ENCODE measurements at places on chromosomes 5 and 9.

DNA sequence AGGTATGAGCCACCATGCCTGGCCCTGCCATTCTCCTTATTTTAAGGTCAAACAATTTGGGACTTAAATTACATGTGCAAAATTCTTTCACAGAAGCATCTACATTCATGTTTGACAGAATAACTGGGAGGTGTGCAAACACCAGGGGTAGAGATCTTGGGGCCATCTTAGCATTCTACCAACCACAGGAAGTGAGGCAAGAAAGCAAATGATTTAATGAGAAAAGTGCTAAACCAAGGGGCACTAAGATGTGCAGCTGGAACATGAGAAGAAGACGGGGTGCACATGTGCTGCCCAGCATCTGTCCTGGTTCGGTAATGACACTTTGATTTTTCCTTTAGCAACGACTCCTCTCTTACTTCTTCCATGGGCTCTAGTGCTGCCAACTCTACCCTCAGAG is 1.2 kb upstream of the F12 start:
- no peak for DNase-seq

DNA sequence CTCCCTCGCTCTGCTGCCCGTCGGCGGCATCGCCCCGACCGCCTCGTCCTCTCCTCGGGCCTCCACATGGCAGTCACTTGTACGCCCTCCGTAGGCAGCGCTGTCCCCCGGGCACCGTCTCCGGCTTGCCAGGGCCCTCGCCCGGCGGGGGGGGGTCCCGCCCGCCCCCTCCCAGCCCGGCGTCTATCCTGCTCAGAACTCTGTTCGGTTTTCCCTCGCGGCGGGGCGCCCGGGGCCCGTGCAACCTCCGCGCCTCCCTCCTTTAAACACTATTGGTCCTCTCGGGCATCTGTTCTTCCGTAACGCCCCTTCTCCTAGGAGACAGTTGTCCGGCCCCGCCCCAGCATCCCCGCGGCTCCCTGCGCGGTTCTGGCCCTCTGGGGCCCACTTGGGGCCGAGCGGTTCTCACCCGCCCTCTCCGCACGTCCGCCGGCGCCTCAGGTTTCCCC is 831 bp downstream of the ODF2 start:
- DNase-seq, result peak; percentile 84

GRCh38 chr9:99095565-99095964 is 9.3 kb upstream of the TGFBR1 start:
- no peak for DNase-seq

DNA sequence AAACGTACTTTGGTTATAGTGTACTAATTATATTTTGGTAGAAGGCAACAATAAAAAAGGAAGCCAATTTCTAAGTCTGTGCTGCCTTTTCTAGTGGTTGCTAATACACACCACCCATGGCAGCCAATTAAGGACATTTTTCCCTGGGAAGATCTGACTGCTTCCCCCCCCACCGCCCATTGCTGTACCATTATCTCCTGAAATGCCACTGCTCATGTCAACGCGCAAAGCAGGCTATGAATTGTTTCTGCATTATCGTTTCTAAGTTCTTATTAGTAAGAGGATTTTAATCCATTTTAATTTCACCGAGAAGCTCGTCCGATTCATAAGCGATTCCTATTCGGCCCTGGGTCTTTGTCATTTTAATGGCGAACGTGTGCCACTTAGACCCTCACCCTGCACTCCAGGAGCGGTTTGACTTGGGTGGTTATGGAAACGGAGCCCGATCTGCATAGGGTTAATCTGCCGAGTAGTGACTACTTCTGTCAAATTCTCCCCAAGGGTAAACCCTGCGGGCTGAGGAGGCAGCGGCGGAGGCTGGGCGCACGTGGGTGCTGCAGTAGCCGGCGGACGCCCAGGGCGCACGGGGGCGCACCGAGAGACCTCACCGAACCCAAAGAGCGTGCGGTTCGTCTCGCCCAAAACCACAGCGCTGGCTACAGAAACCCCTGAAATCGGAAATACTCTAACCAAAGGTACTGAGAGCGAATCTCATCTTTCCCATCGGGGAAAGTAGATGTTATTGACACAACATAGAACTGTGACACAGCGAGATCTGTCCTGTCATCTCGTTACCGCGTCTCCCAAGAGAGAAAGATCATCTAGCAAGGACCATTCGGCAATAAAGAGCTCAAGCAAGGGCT is 55.8 kb upstream of the SHC3 start:
- peak; percentile 39 for DNase-seq

- DNase-seq, result no peak
Observed at GRCh38 chr5:126869005-126869451, 92.1 kb downstream of the LMNB1 start.

DNA sequence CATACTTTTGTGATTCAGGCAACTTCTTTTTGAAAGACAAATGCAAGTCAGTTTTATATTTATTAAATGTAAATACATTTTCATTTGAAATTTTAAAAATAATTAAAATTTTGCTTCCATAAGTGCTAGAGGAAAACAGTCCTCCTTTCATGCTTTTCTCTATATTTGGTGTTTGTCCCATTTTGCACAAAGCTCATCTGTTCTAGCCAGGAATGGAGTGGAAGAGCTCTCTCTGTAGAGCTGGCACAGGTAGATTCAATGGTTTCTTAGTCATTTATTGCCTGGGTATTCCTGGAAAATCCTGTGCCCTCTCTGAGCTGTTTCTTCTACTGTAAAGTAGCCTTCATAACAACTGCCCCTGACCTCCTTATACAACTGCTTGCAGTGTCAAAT is 267.6 kb upstream of the HAPLN1 start:
- DNase-seq, result no peak

DNA sequence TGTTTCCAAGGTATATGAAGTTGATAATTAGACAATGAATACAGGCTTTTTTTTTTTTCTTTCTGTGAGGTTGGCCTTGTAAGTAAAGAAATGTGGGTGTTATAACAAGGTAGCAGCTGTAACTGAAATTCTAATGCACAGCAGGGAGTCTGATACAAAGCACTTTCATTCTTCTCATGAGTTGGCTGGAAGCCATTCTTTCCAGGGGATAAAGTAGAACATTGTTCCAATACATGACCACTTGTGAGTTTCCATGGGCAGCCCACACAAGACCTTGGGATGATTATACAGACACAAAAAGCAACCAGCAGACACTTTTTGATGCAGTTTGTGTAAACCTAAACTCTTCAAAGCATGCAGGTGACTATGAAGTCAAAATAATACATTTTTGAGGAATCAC is 1785.9 kb upstream of the WWC1 start:
- no peak for DNase-seq

GRCh38 chr5:170221327-170221741 is 11.5 kb upstream of the C5orf58 start:
- DNase-seq, result no peak

DNA sequence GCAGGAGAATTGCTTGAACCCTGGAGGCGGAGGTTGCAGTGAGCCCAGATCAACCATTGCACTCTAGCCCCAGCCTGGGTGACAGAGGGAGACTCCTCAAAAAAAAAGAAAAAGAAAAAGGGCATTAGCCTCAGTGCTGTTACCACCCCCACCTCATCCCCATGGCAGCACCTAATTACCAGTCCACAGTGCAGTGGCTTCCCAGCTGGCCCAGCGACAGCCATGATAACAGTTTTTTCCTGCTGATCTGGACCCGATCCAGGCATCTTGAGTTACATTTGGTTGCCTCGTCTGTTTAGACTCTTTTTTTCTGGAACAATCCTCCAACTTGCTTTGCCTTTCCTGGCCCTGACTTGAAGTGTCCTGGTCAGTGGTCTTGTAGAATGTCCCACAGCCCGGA is 24.4 kb downstream of the NCS1 start:
- no peak for DNase-seq

GRCh38 chr9:112487799-112488340 is 1.2 kb downstream of the KIAA1958 start:
- no peak for DNase-seq

GRCh38 chr9:17653947-17654465 is 75.1 kb downstream of the SH3GL2 start:
- no peak for DNase-seq

DNA sequence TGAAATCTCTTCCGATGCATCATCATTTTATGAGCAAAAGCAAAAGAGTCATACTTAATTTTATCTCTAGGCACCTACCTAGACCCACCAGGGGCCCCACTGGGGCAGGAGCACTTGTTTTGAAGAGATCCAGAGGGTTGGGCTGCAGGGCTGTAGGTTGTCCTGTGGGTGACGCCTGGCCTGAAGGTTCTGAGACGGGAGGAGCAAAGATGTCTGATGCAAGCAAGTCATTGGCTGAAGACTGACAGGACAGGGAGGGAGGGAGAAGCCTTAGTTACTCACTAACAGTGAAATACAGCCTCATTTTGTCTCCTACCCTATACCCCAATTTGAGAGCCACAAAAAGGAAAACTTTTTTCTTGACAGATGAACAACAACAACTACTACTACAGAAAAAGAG is 17.1 kb upstream of the C9 start:
- DNase-seq, result no peak

DNA sequence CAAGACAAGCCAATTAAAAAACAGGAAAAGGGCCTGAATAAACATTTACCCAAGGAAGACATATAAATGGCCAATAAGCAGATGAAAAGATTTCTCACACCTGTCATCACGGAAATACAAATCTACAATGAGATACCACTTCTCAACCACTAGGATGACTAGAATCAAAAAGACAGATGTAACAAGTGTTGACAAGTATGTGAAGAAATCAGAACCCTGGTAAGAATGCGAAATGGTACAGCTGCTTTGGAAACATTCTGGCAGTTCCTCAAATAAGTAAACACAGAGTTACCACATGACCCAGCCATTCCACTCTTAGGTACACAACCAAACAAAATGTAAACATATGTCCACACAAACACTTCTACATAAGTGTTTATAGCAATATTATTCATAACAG is 32.5 kb downstream of the LEAP2 start:
- DNase-seq, result no peak

DNA sequence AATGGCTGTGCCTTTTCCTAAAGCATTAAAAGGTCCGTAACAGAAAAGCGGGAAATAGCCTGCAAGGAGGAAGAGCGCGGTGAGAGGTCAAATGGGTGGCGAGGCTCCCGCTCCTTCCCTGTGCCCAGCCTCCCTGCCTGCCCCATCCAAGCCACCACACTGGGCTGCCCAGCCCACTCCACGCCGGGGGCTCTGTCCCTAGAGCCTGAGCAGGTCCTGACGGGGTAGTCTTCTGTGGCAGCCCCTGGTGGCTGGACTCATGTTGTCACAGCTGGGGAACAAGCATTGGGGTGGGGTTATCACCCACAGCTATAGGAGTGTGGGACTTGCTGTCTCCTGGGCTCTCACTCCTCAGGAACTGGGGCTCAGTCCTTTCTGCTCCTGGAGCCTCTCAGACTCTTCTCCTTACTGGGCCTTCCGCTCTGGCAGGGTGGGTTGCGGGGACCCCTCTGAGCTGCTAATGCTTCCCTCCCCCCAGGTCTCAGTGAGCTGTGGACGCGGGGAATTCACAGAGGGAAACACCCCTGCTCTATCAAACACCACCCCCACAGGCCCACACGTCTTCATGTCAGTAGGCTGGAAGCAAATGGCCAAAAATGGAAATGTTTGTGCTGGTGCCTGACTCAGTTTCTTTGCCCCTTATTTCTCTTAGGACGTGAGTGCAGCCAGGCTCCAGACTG is 152.4 kb upstream of the PHYKPL start:
- DNase-seq, result no peak

DNA sequence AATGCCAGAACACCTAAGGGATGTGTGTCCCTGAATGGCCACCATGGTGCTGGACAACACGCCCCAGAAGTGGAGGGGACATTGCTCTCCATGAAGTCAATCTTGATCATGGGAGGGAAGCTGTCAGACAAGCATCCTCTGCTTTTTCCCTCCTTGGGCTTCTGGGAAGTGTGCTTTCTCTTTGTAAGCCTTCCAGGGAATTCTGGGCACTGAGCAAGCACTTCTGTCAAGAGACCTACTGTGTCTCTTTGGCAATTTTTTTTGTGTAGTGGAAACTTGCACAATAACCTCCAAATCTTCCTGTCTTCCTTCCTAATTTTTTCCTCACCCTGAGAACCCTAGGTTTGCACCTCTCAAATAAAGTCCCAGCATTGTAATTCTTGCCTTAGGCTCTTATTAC is 132.0 kb downstream of the SEC61B start:
- DNase-seq, result no peak

GRCh38 chr5:149141957-149142851 is 911 bp downstream of the ABLIM3 start:
- no peak for DNase-seq

- DNase-seq, result no peak
Observed at GRCh38 chr5:15326471-15326870, 173.5 kb upstream of the FBXL7 start.

GRCh38 chr9:120104771-120105170 is 475.2 kb downstream of the CDK5RAP2 start:
- DNase-seq, result no peak

GRCh38 chr5:179185256-179185940 is 125.2 kb downstream of the ZNF354C start:
- DNase-seq, result no peak

- DNase-seq, result no peak
Observed at GRCh38 chr9:132125944-132126679, 35.7 kb upstream of the NTNG2 start.

DNA sequence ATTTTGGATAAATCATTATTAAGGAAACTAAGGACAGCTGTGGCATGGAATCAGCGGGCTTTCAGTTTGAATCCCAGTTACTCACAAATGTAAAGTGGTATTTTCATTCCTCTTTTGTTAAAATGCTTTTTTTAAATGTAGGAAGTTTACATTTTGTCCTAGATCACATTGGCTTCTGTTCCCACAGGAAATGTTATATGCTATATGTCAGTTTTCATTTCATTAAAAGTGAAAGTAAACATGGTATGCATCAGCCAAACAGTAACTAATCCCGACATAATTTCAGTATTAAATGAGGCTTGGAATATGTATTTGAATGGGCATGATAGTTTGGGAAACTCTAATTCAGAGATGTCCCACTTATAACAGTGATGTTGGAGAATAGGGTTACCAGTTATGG is 18.6 kb upstream of the SMIM15 start:
- no peak for DNase-seq

DNA sequence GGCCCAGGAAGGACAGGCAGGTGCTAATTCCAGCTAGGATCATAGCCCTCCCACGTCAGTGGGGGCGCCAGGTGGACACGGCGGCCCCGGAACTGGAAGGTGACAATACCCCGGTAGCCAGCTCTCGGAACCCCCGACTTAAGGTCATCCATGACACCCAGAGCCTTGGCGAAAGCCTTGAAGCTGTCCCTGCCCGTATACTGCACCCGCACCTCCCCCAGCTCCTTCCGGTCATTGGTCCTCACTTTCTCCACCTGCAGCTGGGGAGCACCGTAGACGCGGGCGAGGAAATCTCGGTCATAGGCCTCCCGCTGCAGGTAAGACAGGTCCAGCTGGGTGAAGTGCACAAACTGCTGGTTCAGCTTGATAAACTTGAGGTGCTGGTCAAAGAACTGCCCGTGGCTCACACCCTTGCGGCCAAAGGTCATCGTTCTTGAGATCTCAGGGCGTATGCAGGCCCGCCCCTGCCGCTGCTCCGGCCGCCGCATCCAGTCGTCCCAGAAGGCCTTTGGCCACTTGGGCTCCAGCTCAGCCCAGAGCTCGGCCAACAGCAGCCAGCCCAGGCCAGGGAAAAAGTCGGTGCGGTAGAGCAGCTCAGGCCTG is 10.9 kb downstream of the MGAT1 start:
- no peak for DNase-seq

Measured in WERI-Rb-1 (cell line).